ENCODE measurements at places on chromosomes 5 and 9.

DNA sequence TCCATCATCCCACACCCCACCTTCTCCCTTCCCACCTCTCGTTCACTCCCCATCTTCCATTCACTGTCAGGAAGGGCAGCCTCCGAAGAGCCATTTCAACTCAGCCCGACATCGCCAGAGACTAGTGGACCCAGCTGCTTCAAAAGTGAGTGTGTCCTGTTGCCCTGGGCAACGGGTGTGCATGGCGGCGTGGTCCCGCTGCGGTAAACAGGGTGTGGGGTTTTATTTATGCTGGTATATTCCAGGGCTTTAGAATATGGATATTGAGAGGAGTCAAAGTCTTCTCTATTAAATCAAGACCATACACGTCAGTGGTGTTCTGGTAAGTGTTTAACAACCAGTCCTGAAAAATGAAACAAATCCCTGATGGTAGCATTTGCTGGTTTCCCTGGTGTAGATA, 274.5 kb downstream of the MAST4 start:
- DNase-seq: no peak

DNA sequence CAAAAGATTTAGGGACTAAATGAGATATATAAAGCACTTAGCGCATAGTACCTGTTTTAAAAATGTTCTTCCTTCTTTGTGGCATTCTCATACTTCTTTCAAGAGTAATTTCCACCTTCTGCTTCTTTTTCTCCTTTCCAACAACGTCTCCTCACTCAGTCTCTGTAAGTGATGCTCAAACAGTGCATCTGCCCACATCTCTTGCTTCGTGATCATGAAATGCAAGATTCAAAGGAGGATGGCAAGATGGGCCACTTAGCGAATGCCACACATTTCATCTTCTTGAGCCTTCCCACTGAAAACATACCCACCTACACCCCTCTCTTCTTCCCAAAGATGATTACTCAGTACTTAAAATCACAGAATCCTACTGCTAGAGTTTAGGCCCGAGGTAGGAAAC, 36.9 kb downstream of the MACIR start:
- no peak for DNase-seq

DNA sequence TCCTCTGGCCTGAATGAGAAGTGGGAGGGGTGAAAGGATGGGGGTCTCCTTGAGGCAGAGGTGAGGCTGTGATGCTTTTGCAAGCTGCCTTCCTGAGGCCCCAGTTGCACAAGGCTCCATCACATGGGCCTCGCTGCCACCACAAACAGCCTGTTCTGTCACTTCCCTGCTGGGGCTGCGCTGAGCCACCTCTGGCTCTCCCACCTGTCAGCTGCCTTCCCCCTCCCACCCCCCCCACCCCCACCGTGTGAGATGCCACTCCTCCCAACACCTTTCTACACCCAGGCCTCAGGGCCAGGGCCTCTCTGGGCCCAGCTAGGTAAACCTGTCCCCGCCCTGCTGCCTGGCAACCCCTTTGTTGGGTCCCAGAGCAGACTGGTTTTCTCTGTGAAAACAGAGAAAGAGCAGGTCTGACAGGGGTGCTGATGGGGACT, 4.5 kb upstream of the PDLIM4 start:
- no peak for DNase-seq

DNA sequence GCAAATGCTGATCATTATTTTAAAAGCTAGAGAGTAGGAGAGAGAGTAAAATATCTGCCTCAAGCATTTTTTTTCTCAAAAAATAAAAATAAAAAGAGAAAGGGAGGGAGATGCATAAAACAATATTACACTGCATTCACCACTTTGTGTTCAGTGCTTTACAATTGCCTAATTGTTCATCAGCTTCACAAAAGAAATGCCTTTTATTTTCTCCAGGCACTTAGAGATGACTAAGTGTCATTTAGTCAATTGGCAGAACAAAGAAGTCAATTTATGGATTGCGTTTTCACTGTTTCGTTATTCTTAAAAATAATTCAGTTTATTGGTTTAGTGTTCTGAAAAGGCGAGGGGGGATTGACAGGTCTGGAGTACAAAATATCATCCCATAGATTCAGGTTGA, 232.5 kb upstream of the CCNH start:
- no peak for DNase-seq

- no peak for DNase-seq
These were observed 165.3 kb upstream of the SLC27A6 start for GRCh38 chr5:128799945-128800344.

GRCh38 chr5:80763873-80764647, 109.3 kb upstream of the DHFR start:
- no peak for DNase-seq

DNA sequence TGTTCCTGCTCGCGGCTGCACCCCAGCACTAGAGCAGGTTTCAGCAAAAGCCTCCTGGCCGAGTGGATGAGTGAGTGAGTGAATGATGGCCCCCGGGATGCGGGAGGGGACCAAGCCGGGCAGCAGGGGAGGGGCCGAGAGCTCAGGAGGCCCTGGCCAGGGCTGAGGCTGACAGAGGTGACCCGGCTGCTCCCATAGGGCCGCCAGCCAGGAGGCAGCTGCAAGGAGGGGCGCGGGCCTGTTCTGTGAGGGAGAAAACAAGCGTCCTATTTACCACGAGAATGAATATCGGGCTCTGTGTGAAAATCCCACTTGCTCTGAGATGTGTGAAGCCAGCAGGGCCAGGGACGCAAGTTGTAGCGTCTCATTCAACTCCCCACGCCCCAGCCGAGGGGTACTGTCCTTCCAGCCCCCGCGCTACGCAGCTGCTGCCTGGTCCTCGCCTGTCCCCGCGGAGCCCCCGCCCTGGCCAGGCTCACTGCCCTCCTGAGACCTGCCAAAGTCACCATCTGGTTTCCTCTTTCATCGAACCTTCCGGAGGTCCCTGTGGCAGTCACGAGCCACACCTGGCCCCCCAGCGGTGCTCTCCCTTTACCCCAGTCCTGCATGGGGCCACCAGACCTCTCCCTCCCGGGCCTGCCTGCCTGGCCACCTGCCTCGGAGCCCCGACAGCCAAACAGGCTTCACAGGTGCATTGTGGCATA, 38.8 kb downstream of the RASGEF1C start:
- no peak for DNase-seq

DNA sequence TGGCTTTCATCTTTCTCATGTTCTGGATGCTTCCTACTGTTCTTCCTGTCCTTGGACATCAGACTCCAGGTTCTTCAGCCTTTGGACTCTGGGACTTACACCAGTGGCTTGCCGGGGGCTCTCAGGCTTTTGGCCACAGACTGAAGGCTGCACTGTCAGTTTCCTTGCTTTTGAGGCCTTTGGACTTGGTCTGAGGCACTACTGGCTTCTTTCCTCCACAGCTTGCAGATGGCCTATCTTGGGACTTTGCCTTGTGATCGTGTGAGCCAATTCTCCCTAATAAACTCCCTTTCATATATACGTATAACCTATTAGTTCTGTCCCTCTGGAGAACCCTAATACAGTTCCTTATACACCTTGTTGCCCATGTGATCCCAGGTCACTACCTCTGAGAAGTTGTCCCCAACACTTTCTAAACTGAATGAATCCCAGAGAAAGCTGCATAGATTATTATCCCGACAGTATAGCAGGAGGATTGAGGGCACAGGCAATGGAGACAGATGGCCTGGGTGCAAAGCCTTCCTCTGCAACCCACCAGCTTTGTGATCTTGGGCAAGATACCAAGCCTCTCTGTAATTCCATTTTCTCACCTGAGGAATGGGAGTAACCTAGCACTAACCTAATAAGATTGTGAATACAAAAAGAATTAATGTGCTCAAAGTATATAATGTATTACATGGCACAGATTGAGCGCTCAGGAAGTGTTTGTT, 449.6 kb upstream of the BRINP1 start:
- DNase-seq: no peak

DNA sequence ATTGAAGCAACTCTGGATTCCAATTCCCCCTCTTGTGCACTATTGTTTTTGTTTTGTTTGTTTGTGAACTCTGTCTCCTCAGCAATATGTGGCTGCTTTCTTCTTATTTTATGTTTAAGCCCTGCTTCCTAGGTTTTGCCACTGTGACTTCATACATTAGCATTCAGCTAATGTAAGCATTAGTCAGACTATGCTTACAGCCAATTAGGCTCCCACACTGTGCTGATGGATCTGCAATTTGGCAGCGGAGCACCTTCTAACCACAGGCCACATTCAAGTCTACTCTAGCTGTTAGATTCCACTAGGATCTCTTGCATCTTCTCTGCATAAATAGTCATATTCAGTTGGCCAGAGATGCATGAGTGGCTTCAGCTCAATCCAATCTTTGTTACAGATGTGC, 9.6 kb upstream of the BICD2 start:
- no peak for DNase-seq

- DNase-seq: no peak
These were observed 6.1 kb downstream of the NSMF start for GRCh38 chr9:137452761-137453642.

Data from NCI-H1092 (cell line).